Stimulated activated CD8-positive, alpha-beta memory T cell treated with anti-CD3 and anti-CD28 coated beads, Interleukin-4, amount 100 ng/mL, for 1 hour (primary cell): ENCODE measurements at places on chromosomes 3 and 15.

DNA sequence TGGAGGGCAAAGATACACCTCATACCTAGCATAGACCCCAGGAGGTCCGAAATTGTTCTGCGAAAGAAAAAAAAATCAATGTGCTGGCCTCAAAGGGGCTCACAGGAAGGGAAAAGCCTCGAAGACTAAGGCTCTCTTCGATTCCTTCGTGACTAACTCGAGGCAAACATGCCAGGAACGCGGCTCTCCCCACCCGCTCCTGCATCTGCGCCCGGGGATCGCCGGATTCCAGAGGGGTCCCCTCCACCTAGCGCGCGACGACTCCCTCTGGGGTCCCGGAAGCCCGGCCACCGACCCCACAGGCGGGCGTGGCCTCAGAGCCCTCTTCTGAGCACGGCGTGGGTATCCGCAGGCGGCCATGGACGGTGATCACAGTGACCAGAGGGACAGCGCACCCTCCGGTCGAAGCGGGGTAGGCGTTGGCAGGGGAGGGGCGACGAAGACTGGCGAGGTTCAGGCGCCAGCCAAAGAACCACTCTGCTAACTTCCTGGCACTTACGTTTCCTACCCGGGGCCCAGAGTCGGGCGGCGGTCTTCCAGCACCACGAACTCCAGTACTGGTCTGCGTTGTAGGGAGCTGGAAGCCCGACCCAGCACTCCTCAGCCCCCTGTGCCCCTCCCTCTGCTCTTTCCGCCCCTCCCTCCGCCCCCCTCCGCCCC is 515 bp upstream of the EIF3J start:
- peak; percentile 47 for DNase-seq

DNA sequence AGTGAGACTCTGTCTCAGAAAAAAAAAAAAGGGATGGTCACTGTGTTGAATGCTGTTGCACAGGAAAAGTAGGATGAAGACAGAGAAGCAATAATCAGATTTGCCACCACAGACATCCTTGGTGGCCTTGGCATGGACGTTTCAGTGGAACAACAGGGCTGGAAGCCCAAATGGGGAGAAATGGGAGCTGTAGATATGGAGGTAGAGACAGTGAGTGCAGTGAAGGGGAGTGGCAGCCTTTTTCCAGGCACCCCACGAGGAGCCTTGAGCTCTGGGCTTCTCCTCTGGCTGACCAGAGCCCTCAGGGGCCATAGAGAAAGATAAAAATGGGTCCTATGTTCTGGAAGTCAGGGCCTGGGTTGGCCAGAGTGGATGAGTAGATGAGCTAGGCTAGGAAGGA is 12.3 kb upstream of the DOCK3 start:
- DNase-seq, result no peak

DNA sequence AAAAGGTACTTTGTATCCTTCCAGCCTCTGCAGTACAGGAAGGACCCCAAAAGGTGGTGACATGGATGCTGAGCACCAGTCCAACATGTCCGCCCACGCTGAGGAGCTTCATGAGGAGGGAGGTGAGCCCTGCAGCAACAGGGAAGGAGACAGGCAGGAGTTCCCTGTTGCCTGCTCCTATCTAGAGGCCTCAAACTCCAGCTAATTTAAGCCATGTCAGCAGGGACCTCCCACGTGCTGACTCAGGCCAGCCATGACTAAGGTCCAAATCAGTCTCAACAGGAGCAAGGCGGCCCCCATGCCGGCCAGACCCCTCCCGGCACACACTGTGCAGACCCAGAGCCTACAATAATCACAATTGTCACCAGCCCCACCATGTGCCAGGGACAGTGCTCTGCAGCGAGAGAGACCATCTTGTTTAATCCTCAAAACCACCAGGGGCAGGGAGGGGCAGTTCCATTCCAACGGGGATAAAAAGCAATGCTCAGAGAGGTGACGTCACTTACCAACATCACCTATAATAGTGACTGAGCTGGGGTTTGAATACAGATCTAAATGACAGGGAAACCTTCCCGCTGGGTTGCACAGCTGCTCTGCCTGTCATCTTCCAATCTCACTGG is 54.5 kb upstream of the GATA2 start:
- no peak for DNase-seq

DNA sequence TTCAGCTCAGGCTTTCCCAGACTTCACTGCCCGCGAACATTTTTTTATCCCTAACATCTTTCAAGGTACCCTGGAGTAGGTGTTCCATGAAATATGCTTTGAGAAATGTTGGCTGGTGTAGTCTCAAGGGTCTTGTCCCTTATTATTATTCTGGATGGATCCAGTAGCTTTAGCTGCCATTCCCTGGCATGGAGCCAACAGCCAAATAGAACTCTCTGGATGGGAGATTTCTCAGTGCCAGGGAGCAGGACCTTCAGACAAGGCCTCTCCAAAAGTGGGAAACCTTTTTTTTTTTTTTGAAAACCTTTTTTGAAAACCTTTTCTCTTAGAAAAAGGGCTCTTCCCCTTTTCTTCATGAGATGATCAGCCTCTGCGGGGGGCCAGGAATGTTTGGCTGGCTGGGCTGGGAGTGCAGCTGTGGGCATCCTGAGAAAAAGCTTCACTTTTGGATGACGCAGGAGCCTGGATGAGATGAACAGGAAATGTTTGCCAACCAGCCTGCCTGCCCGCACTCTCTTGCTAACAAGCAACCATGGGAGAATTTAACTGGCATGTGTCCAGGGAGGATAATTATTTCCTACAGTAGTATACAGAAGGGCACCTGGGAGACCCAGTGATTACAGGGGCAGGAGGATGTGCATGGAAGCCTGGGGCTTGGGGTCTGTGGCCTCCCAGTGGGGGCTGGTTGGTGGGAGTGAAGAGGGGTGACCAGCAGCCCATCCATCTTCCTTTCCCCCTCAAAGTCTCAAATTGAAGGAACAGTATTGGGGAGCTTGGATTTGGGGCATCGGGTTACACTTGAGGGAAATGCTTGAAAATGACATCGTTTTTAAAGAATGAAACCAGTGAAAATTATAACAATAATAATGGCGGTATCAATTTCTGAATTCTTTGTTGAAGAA is 109.1 kb upstream of the LRIG1 start:
- no peak for DNase-seq

- DNase-seq, result no peak
Measured at GRCh38 chr3:12658593-12659058, 5.3 kb downstream of the RAF1 start.

DNA sequence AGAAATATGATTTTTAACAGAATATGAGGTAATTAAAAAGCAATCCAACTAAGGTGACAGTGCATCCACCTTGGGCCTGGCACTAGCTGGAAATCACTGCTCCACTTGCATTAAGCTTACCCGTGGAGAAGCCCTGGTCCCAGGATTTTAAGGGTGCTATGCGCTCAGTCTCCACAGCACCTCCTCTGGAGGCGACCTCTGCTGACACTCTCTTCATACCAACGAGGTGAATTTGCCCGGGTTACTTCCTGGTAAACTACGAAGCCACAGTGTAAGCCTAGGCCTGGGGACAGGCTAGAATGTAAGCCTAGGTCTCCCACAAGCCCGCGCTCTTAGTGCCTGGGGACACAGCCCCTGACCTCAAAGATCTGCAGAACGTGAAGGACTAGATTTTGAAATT is 793 bp downstream of the APOD start:
- no peak for DNase-seq

DNA sequence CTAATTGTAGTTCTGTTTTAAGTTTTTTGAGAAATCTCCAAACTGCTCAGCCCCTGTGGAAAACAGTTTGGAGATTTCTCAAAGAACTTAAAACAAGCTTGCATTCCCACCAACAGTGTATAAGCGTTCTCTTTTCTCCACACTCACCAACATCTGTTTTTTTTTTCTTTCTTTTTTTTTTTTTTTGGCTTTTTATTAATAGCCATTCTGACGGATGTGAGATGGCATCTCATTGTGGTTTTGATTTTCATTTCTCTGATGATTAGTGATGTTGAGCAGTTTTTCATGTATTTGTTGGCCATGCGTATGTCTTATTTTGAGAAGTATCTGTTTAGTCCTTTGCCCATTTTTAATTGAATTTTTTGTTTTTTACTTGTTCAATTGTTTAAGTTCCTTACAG is 73.1 kb upstream of the COL8A1 start:
- no peak for DNase-seq

DNA sequence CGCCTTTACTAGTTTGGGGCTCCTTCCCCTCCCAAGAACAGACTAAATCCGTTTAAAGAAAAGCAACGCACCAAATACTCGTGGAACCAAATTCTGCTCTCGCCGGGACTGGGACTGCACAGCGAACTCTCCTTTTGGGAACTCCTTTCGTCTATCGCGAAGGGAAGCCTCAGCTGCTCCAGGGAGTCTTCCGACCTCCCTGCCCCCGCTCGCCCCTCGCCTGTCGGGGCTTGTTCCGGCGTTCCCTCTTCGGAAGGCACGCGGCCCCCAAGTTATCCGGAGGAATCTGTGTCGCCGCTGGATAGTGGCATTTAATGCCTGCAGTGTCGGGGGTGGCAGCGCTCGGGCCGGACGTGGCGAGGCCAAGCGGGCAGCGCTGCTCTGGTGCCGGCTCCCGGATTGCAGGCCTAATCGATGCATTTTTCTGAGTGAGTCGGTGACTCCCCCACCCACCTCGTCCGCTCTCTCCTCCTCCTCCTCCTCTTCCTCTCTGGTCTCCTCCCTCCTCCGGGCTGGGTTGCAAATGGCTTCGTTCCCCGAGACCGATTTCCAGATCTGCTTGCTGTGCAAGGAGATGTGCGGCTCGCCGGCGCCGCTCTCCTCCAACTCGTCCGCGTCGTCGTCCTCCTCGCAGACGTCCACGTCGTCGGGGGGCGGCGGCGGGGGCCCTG is at the start of gene TRIM71:
Gene TRIM71 (plus strand): TSS at position 440 of the 671 bp plus-strand sequence. CDS start 84 bp downstream, at position 524.
- DNase-seq, result no peak

GRCh38 chr3:15321349-15321748 is 11.0 kb downstream of the SH3BP5 start:
- DNase-seq, result no peak

DNA sequence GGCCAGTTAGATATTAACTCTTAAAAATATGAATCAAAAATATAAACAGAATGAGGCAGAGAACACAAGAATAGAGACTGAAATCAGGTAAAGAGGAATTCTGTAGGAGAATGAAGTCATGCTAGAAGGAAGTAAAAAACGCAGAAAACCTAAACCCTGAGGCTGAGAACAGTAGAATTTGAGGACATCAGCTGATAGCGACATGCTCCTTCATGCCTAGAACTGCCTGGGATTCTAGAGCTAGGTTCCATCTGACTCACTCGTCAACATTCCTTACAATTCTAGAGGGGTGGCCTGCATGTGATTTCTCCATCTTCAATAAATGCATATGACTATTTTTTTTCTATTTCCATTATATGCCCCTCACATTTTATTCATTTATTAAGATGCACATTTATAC is 343.0 kb downstream of the ROBO1 start:
- DNase-seq, result no peak

DNA sequence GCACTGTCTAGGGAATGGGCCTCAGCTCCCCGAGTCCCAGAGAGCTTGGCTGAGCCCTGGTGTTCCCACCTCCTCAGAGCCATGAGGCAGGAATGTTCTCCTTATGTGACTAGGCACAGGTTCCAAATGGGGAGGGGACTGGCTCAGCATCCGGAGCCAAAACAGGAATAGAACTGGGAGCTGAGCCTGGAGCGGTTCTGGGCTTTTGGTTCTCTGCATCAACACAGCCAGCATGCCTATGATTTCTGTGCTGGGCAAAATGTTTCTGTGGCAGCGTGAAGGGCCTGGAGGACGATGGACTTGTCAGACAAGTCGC is at the start of gene FAM131A:
Gene FAM131A (plus strand): TSS at position 202 of the 316 bp plus-strand sequence. CDS start 31 bp downstream, at position 233.
- DNase-seq, result no peak

- no peak for DNase-seq
Measured at GRCh38 chr3:56976651-56977560, 83.6 kb upstream of the SPATA12 start.

GRCh38 chr3:23553353-23553752 is 252.4 kb upstream of the UBE2E1 start:
- no peak for DNase-seq

DNA sequence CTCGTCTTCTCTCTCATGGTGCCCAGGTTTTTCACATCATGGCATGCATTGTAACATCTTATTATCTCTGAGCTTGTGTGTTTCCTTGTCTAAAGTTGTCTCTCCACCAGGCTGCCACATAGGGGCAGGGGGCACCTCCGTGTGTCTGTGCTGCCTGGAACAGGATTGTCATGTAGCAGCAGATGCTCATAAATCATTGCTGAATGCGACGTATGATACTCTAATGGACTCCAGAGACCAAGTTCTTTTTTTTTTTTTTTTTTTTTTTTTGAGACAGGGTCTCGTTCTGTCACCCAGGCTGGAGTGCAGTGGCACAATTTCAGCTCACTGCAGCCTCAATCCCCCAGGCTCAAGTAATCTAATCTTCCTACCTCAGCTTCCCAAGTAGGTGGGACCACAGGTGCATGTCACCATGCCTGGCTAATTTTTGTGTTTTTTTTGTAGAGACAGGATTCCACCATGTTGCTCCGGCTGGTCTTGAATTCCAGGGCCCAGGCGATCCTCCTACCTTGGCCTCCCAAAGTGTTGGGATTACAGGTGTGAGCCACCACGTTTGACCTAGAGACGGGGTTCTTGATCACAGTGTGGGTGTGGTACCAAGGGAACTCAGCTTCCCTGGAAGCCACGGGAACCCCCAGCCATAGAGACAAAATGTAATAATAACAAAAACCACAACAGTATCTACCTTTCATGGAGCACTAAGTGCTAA is 4.7 kb upstream of the DNASE1L3 start:
- no peak for DNase-seq

DNA sequence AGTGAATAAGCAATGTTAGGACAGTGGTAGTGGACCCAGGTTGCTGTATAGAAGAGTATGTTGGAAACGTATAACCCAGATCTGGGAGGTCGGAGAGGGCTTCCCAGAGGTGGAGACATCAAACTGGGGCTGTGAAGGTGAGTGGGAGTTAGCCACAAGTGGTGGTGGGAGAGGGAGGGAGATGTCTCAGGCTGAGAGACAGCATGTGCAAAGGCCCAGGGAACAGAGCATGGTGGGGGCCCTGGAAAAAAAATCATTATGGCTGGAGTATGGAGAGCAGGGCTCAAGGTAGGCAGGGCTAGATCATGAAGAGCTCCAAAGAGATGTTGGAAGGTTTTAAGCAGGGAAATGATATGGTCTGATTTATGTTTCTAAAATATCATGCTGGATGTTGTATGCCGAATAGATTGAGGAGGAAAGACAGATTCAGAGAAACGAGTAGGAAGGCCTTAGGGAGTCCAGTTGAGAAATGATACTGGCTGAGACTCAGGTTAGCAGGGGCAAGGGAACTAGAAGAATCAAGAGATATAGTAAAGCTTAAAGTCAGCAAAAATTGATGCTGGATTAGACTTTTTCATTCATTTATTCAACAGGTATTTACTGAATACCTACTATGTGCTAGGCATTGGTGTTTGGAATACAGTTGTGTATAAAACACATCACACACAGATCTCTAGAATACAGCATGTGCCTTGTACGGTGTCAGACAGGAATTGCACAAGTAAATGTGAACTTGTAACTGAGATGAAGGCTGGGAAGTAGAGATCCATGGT is 17.0 kb downstream of the ITPR1 start:
- DNase-seq, result no peak

DNA sequence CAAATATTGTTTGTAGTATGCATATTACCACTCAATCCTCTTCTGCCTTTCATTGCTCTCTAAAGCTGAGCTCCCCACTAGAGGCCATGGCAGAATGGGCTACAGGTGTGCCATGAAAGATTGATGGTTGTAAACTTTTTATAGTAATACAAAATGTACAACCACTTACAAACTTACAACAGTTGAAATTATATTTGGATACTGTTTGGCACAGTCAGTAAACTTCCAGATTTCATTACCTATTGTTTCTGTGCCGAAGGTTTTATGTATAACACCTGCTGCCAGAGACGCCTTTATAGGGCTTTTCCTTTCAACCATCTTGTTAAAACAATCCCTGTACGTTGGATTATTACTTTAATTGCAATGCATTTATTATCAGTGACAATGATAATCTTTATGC is 7.0 kb downstream of the ROPN1 start:
- DNase-seq, result no peak

GRCh38 chr15:79872358-79873017 is 24.3 kb downstream of the MTHFS start:
- no peak for DNase-seq
